Suppressor macrophage (primary cell): ENCODE measurements at places on chromosomes 11 and 22.

- no peak for DNase-seq
Measured at GRCh38 chr11:19191530-19192169, 10.1 kb downstream of the CSRP3 start.

- no peak for DNase-seq
Measured at GRCh38 chr11:74380746-74381439, 17.3 kb downstream of the PGM2L1 start.

GRCh38 chr11:114273890-114274635, 22.1 kb upstream of the NNMT start:
- no peak for DNase-seq

DNA sequence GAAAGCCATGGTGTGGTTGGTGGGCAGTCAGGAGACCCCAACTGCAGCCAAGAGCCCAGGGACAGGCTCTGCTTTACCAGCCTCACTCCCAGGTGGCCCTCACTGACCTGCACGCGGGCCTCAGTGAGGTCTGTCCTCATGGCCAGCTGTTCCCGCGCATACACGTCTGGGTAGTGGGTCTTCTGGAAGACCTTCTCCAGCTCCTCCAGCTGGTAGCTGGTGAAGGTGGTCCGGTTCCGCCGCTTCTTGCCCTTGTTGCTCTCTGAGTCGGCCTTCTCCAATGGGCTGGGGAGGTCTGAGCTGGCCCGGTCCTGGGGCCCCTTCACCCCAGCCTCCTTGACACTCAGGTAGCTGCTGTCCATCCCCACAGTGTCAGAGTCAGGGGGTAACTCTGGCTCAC, 34.7 kb downstream of the ALX4 start:
- no peak for DNase-seq

DNA sequence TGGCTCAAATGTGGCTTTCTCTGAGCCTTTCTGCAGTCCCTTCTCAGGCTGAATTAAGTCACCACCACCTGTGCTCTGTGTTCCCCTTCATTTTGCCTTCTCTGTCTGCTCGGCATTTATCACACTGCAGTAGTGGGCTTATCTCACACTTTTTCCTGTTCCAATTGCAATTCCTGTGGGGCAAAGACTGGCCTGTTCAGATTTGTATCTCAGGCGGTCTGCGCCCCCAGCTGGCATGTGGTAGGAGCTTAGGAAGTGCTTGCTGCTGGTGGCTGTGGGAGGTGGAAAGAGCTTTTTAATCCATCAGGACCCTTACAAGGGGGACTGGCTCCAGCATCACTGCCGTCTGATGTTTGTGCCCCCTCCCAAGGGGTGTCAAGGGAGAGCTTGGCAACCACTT, 21.2 kb downstream of the BMAL1 start:
- DNase-seq = no peak

DNA sequence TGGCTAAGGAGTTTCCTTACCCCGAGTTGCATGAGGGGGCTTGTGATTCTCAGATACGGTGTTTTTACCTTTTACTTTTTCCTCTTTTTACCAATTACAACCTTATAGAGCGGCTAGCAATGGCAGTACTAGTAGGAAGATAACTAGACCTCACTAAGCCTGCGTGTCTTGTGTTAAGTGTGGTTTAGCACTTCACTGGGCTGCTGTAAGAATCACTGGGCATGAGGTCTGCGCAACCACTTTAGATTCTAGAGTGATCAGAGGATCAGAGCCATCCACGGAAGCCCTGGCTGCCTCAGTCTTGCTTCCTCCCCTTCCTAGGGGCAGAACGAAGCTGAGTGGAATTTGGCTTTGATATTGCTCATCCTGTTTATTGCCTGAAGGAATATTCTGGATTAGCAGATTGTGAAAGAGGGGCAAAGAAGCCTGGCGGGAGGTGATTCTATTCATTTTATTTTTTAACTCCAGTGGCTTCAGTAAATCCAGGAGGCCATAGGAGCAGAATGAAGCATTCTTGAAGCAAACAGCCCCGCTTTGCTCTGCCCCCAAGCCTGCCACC, 88.5 kb downstream of the GRAMD1B start:
- no peak for DNase-seq

- no peak for DNase-seq
Measured at GRCh38 chr11:14676068-14676467, 32.5 kb downstream of the PDE3B start.

DNA sequence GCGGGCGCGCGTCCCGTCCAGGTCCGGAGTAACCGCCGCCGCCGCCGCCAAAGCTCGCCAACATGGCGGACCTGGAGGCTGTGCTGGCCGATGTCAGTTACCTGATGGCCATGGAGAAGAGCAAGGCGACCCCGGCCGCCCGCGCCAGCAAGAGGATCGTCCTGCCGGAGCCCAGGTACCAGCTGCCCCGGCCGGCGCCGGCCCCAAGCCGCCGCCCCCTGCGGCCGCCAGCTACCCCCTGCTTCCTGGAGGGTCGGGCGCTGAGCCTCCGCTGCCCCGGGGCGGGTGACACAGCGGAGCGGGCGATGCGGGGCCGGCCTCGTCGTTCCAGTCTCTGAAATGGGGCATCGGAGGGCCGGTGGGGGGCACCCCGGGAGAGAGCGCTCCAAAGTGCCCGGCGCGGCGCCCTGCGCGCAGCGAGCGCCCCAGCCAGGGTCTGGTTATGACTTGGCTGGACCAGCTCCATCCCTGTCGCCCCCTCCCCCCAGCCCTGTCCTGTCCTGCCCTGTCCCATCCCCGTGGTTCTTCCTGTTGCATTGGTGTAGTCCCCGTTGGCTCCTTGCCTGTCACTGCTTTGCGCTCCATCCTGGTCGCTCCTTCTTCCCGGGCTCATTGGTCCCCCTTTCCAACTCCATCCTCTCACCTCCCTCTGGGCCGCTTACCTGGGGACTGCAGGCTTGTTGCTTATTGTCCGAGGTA, 653 bp downstream of the GRK3 start:
- peak; percentile 49 for DNase-seq

GRCh38 chr11:123080015-123080414, 18.1 kb upstream of the HSPA8 start:
- DNase-seq = no peak

GRCh38 chr11:72425053-72425980, 9.0 kb downstream of the CLPB start:
- DNase-seq = peak; percentile 76

DNA sequence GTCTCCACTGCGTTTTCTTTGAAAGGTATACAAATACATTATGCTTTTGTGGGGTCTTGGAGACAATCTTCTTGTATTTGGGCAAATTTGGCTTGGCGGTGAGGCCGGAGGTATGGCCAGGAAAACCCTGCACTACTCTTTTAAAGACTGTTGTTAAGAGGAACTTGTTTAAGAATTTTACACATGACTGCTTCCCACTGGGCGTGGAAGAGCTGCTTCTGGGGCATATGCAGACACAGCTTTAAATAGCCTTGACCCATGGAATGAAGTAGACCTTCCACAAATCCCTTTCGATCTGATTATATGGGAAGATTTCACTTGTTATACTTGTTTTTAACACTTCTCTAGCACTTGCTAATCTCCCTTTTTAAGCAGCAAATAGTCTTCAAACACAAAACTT, 453.6 kb downstream of the MN1 start:
- peak; percentile 15 for DNase-seq
